Breast epithelium (tissue), 4 donors: ENCODE measurements at places on chromosomes 1 and 21. TPM values are rescaled to one million over a fixed set of nuclear protein-coding genes. Genes with fewer than 3 reads are reported as not detected.

GRCh38 chr1:181159451-181160140, 71.1 kb downstream of the IER5 start:
- H3K4me1 ChIP-seq, result no peaks in the 10 kb centered on the region
- H3K27ac ChIP-seq, result no peak overlapping the region
- DNase-seq, result no peak

DNA sequence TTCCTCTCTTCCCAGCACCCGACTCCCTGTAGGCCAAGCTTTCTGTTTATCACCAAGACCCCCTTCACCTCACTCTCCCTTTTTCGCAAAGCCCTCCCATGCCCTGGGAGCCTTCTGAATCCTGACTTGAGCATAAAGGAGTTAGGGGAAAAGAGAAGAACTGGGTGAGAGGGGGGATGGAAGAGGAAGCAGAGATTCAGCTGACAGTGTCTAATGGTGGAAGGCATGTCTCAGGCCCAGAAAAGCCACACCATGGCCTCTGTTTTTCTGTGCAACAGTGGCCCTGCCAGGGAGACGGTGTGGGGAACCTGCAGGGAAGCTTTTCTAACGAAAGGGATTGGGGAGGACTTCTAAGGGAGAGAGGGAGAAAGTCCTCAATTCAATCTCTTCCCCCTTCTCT, 32.9 kb upstream of the SLC30A1 start:
- no peaks in the 10 kb centered on the region for H3K36me3 ChIP-seq
- H3K4me3 ChIP-seq, result no peak overlapping the region
- peak overlapping the region; percentile 63 for H3K27ac ChIP-seq
- H3K27me3 ChIP-seq, result no peaks in the 10 kb centered on the region

- no peaks in the 10 kb centered on the region for H3K36me3 ChIP-seq
- DNase-seq, result no peak
- H3K27me3 ChIP-seq, result no peaks in the 10 kb centered on the region
- no peak overlapping the region for H3K4me3 ChIP-seq
- H3K27ac ChIP-seq, result no peak overlapping the region
- H3K4me1 ChIP-seq, result no peaks in the 10 kb centered on the region
Measured at GRCh38 chr21:38843806-38844503, 38.2 kb downstream of the ETS2 start.

The FMO3 gene
- total RNA-seq, result 6.1 TPM

The RGS7 gene
- total RNA-seq, result 0.16 TPM

- DNase-seq, result no peak
- H3K27ac ChIP-seq, result no peak overlapping the region
- H3K36me3 ChIP-seq, result no peaks in the 10 kb centered on the region
- no peaks in the 10 kb centered on the region for H3K4me1 ChIP-seq
Measured at GRCh38 chr1:228846952-228847351, 111.7 kb downstream of the RHOU start.

DNA sequence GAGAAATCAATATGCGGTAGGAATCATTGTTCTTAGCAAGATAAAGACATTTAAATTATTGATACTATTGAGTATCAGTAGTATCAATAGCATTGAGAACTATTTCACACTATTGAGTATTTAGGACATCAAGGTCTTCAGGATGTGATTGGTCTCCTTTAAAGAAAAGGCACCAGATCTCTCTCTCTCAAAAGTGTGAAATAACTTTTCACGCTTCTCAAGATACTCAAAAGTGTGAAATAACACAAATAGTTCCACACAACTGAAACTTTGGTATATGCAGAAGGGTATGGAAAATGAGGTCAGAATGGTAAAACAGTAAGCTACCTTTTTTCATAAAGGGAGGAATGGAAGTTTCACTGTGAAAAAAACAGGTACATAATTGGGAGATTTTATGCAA, 6.7 kb upstream of the PYHIN1 start:
- no peaks in the 10 kb centered on the region for H3K36me3 ChIP-seq
- H3K27me3 ChIP-seq, result no peaks in the 10 kb centered on the region
- no peak for DNase-seq
- no peak overlapping the region for H3K4me3 ChIP-seq

DNA sequence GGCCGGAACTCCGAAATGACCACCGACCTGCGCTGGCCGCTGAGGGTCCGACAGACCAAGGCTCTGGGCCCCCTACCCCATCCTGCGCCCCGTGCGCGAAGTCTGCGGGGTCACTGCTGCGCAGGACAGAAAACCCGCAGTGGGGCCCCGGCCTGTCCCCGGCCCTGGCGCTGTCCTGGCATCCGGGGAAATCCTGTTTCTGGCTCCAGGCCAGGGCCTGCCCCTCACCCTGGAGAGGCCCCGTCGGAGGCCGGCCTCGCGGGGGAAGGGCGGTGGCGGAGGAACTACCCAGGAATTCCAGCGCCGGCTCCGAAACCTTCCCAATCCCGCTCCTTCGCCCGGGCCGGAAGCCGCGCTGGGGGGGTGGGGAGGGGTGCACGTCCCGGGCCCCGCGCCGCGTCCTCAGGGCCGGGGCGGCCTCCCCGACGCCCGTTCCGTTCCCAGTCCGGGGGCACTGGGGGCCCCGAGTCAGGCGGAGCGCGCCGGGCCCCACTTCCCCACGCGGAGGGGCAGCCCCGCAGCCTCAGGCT, 77.0 kb downstream of the MORN1 start:
- peak overlapping the region; percentile 93 for H3K4me3 ChIP-seq
- no peaks in the 10 kb centered on the region for H3K27me3 ChIP-seq
- H3K27ac ChIP-seq, result peak overlapping the region; percentile 95
- peaks cover 6% of the 10 kb centered on the region for H3K4me1 ChIP-seq
- no peaks in the 10 kb centered on the region for H3K36me3 ChIP-seq

GRCh38 chr1:67668660-67669059, 16.3 kb upstream of the GADD45A start:
- no peaks in the 10 kb centered on the region for H3K36me3 ChIP-seq
- H3K27me3 ChIP-seq, result no peaks in the 10 kb centered on the region
- no peak overlapping the region for H3K4me3 ChIP-seq
- H3K4me1 ChIP-seq, result no peaks in the 10 kb centered on the region
- H3K27ac ChIP-seq, result no peak overlapping the region

DNA sequence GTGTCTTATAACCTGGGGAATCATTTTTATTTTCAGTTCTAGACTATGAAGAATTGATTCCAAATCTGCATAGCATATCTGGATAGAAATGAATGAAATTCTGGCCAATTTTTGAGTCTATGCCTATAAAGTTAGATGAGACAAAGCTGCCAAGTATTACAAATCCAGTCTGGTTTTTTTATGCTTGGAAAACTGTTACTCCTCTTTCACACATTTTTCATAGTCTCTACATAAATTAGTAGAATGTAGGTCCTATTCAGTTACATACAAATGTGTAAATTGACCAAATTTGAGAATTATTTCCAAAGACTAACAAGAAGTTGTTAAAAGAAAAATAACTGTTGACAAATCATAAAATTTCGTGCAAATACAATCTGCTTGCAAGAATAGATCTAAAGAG, 1505.2 kb downstream of the AMY1C start:
- H3K4me3 ChIP-seq, result no peak overlapping the region
- no peak for DNase-seq
- no peaks in the 10 kb centered on the region for H3K4me1 ChIP-seq
- no peak overlapping the region for H3K27ac ChIP-seq
- no peaks in the 10 kb centered on the region for H3K27me3 ChIP-seq

- H3K36me3 ChIP-seq, result no peaks in the 10 kb centered on the region
- no peaks in the 10 kb centered on the region for H3K4me1 ChIP-seq
- H3K4me3 ChIP-seq, result no peak overlapping the region
- no peaks in the 10 kb centered on the region for H3K27me3 ChIP-seq
- H3K27ac ChIP-seq, result no peak overlapping the region
Measured at GRCh38 chr1:154786804-154787570, 83.1 kb downstream of the KCNN3 start.

DNA sequence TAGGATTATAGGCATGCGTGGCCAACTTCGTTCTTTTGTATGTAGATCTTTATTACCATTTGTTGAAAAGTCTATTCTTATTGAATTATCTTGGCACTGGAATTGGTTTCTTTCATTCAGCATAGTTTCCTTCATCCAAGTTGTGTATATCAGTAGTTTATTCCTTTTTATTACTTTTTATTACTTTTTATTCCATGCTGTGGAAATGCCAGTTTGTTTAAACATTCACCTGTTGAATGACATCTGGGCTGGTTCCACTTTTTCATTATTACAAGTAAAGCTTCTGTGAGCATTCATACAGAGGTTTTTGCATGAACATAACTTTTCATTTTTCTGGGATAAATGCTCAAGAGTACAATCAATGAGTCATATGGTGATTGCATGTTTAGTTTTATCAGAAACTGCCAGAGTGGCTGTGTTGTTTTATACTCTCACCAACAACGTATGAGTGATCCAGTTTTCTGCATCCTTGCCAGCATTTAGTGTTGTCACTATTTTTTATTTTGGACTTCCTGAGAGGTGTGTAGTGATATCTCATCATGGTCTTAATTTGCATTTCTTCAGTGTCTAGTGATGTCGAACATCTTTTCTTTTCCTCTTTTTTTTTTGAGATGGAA, 28.6 kb downstream of the PTPRU start:
- H3K4me3 ChIP-seq, result no peak overlapping the region
- H3K27ac ChIP-seq, result no peak overlapping the region
- no peaks in the 10 kb centered on the region for H3K36me3 ChIP-seq
- no peaks in the 10 kb centered on the region for H3K27me3 ChIP-seq
- DNase-seq, result no peak
- no peaks in the 10 kb centered on the region for H3K4me1 ChIP-seq

DNA sequence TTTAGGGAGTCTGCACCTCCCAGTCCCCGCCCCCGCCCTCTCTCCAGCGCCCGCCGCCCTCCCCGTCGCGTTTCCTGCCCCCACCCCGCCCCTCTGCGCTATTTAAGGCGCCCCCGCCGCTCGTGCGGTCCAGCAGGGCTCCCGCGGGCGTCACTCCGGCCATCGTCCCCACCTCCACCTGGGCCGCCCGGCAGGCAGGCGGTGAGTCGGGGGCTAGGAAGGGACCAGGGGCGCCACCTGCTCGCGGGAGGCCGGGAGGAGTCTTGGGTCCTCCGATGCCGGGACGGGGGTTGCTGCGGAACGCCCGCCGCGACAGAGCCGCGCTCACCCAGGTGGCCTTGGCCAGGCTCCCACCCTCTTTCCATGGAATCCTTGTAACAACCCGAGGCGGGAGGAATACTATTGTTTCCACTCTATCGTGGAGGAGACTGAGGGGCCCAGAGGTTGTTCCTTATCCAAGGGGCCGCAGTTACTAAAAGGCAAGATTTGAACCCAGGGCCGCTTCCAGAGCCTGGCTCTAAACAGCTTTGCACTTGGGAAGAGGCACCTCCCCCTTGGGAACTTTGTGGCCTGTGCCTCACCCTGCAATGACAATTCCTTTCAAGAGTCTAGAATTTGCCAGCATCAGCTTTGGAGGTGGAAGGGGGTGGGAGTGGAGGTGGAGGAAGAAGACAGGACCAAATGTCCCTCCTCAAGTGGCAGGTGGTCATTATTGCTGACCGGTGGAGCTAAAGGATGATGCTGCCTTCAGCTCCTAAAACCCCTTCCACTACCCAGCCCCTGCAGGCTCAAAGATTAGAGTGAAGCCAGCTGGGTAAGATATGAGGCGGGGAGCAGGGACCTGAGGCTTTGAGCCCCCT, at the start of gene GJA4:
Gene GJA4, plus strand, starts transcription at position 132 of the 860 bp plus-strand sequence. CDS start 1,215 bp downstream, outside the sequence.
- no peaks in the 10 kb centered on the region for H3K36me3 ChIP-seq
- no peaks in the 10 kb centered on the region for H3K27me3 ChIP-seq
- peak within 1 kb of the TSS; percentile 68 for H3K27ac ChIP-seq
- H3K4me3 ChIP-seq, result peak within 1 kb of the TSS; percentile 44

The SCP2 gene
- total RNA-seq, result 144 TPM

DNA sequence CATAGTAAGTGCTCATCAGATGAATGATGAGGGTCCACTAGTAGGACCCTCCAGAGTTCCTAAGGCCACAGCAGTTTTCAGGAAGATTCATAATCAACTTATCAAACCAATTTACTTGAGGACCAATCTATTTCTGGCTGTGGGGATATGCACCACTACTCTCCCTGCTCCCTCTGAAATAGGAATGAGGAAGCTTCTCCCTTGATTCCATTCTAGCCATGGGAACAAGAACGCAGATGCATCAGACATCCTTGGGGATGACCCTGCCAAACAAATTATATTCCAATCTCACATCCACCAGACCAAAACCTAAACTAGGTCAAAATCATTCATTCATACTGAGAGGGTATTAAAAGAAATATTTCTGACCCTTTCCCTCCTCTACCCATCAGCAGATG, 31.5 kb downstream of the JAK1 start:
- no peaks in the 10 kb centered on the region for H3K36me3 ChIP-seq
- peak overlapping the region; percentile 89 for H3K27ac ChIP-seq
- H3K4me3 ChIP-seq, result no peak overlapping the region
- no peaks in the 10 kb centered on the region for H3K27me3 ChIP-seq

The HAO2 gene
- total RNA-seq, result not detected

The C1orf87 gene
- not detected for total RNA-seq

DNA sequence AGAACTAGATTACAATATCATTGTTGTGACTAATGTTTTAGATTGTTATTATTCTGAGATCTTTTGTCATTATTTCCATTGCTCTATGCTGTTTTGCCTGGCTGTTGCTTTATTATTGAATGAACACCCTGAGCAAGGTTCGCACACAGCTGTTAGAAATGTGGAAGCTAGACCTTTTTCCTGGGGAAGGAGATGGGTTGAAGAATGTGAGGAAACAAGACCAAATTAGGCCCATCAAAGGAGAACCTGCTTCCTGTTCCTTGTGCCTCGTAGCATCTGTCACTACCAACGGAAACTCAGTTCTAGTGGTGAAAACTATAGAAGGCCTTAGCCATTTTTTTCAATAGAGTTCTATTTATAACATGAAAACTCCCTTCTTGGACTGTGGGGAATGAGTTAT, 68.7 kb downstream of the RGL1 start:
- H3K36me3 ChIP-seq, result no peaks in the 10 kb centered on the region
- DNase-seq, result no peak
- no peak overlapping the region for H3K4me3 ChIP-seq
- H3K4me1 ChIP-seq, result no peaks in the 10 kb centered on the region

DNA sequence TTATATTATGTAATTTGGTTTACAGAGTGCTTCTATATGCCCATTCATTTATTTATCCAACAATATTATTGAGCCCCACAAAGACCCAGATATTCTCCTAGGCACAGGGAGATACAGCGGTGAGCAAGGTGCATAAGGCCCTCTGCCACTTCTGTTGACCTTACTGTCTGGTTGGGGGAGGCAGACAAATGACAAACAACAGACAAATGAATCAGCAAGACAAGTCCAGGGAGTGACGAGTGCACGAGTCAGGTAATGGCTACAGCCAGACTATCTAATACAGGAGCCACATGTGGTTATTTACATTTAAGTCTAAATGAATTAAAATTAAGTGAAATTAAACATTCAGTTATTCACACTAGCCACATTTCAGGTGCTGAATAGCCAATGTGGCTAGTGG, 22.0 kb upstream of the BCAR3 start:
- no peaks in the 10 kb centered on the region for H3K36me3 ChIP-seq
- no peaks in the 10 kb centered on the region for H3K4me1 ChIP-seq
- DNase-seq, result no peak

GRCh38 chr1:197321811-197322210, 53.8 kb downstream of the CRB1 start:
- H3K4me1 ChIP-seq, result no peaks in the 10 kb centered on the region
- DNase-seq, result no peak
- no peak overlapping the region for H3K27ac ChIP-seq
- no peaks in the 10 kb centered on the region for H3K36me3 ChIP-seq
- H3K4me3 ChIP-seq, result no peak overlapping the region
- no peaks in the 10 kb centered on the region for H3K27me3 ChIP-seq
